ENCODE measurements at places on chromosomes 1 and 21. TPM values are rescaled to one million over a fixed set of nuclear protein-coding genes. Genes with fewer than 3 reads are reported as not detected.

- no peaks in the 10 kb centered on the region for H3K36me3 ChIP-seq
- peaks cover 52% of the 10 kb centered on the region for H3K4me1 ChIP-seq
- no peak for DNase-seq
- H3K4me3 ChIP-seq = no peak overlapping the region
- no peaks in the 10 kb centered on the region for H3K27me3 ChIP-seq
- peak overlapping the region; percentile 72 for H3K27ac ChIP-seq
These were observed 52.0 kb downstream of the TGFBR3 start for GRCh38 chr1:91833946-91834345.

GRCh38 chr1:112012823-112013222 is 23.4 kb upstream of the KCND3 start:
- no peaks in the 10 kb centered on the region for H3K27me3 ChIP-seq
- H3K4me3 ChIP-seq = no peak overlapping the region
- peaks cover 11% of the 10 kb centered on the region for H3K4me1 ChIP-seq
- DNase-seq = no peak
- H3K27ac ChIP-seq = no peak overlapping the region
- no peaks in the 10 kb centered on the region for H3K36me3 ChIP-seq

GRCh38 chr1:197424380-197424779 is 156.3 kb downstream of the CRB1 start:
- no peaks in the 10 kb centered on the region for H3K36me3 ChIP-seq
- no peak overlapping the region for H3K4me3 ChIP-seq
- no peak for DNase-seq
- H3K27ac ChIP-seq = no peak overlapping the region
- H3K27me3 ChIP-seq = no peaks in the 10 kb centered on the region
- H3K4me1 ChIP-seq = no peaks in the 10 kb centered on the region

- no peak overlapping the region for H3K27ac ChIP-seq
- no peak overlapping the region for H3K4me3 ChIP-seq
- H3K4me1 ChIP-seq = no peaks in the 10 kb centered on the region
- H3K36me3 ChIP-seq = no peaks in the 10 kb centered on the region
- H3K27me3 ChIP-seq = no peaks in the 10 kb centered on the region
- DNase-seq = no peak
These were observed 87.9 kb upstream of the SOX13 start for GRCh38 chr1:203985044-203985443.

DNA sequence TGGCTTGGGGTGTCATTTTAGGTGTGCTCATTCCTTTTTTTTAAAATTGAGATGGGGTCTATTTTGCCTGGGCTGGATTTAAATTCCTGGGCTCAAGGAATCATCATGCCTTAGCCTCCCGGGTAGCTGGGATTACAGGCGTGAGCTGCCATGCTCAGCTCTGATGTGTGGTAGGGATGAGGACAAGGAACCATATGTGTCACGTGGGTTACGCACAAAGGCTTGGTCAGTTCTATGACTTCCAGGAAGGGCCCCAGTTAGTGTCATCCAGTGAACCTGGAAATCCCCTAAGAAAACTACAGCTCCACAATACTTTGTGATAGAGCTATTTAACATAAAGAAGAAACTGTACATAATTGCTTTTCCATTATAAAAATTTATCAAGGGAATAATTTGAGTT is 6.7 kb upstream of the METTL25B start:
- DNase-seq = no peak
- H3K4me1 ChIP-seq = no peaks in the 10 kb centered on the region
- H3K27ac ChIP-seq = no peak overlapping the region

DNA sequence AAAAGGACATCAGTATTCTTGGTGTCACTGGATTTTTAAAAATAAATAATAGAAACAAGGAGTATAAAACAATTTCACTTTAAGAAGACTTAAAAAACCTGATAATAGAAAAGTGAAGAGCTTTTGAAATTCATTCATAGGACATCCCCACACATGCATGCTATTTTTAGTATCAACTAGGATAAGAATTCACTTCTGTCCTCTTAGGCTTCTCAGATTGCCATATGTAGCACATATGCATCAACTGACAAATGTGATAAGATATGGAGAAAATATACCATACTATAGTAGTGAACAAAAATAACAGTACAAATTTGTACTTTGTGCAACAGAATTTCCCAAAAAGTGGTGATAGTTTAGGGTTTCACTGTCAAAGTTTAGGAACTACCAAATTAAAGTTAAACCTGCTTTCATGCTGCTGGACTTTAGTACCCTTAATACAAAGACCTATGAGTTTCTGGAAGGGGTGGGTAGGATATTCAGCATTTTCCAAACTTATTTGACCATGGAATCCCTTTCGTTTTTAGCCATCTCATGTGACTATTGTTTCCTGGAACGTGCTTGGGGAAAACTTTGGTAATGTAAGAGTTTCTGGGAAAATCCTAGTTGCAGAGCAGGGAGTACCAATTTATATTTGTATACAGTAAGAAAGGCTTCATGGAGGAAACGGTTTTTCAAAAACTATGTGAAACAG is 19.8 kb downstream of the RPRD2 start:
- no peaks in the 10 kb centered on the region for H3K36me3 ChIP-seq
- no peak for DNase-seq
- H3K27me3 ChIP-seq = no peaks in the 10 kb centered on the region
- H3K4me1 ChIP-seq = peaks cover 30% of the 10 kb centered on the region
- no peak overlapping the region for H3K4me3 ChIP-seq

GRCh38 chr1:77175230-77175844 is 43.9 kb downstream of the PIGK start:
- H3K27ac ChIP-seq = no peak overlapping the region
- no peak overlapping the region for H3K4me3 ChIP-seq
- H3K36me3 ChIP-seq = no peaks in the 10 kb centered on the region

DNA sequence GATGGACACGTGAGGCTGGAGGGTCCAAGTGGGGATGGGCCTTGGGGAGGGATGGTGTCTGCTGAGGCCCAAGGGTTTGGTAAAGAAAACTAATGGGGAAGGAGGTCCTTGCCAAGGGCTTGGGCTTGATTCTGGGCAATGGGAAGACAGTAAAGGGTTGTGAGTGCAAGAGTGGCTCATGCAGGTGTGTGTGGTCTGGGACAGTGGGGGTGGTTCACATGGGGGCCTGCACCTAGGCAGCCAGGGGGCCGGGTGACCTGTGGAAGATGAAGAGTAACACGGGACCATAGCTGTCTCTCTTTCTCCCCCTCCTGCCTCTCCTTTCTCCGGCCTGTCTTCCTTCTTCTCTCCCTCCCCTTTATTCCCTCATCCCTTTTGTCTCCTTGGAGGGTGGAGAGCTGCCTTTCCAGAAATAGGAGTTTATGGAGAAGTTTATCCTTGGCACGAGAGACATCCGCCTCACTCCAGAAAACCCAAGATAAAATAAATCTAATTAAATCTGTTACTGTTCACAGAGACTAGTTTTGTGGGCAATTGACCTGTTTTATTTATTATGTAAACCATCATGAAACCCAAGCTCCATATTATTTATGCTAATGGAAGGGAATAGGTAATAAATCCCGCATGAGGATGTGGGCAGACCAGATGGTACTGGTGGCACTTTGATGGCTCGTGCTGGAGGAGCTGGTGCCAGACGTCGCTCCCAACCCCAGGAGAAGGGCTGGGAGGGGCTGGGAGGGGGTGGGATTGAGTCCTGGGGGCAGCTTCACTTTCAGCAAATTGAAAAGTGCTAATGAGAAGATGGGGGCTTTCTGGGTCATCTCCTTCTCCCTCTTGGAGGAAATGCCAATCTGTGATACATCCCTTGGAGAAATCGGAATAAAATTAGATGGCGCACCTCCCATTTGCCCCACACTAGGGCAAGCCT is 272.9 kb upstream of the CSF3R start:
- H3K4me1 ChIP-seq = no peaks in the 10 kb centered on the region
- H3K27me3 ChIP-seq = no peaks in the 10 kb centered on the region
- no peak for DNase-seq
- no peaks in the 10 kb centered on the region for H3K36me3 ChIP-seq

- DNase-seq = no peak
- no peaks in the 10 kb centered on the region for H3K4me1 ChIP-seq
- no peak overlapping the region for H3K4me3 ChIP-seq
- no peaks in the 10 kb centered on the region for H3K27me3 ChIP-seq
These were observed 7.6 kb upstream of the COL18A1 start for GRCh38 chr21:45397381-45397780.

- no peaks in the 10 kb centered on the region for H3K27me3 ChIP-seq
- no peaks in the 10 kb centered on the region for H3K36me3 ChIP-seq
- H3K4me1 ChIP-seq = no peaks in the 10 kb centered on the region
- H3K27ac ChIP-seq = no peak overlapping the region
- no peak for DNase-seq
These were observed 285.0 kb upstream of the NFIA start for GRCh38 chr1:60797351-60797750.

DNA sequence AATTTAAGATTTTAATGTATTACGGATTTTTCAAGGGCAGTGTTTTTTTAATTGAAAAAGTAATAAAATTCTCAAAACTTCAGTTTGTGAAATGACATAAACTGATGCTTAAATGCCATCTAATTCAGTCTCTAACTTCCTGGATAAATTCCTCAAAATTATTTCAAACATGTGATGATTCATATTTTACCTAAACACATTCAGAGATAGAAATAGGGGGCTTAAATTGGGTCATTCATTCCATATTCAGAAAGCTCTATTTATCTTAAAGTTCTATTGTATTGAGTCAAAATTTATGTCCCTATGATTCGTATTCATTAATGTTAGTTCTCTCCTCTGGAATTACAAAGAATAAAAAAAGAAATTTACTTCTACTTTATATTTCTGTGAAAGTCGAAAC is 713.6 kb upstream of the CHRM3 start:
- no peaks in the 10 kb centered on the region for H3K36me3 ChIP-seq
- no peaks in the 10 kb centered on the region for H3K27me3 ChIP-seq
- H3K4me3 ChIP-seq = no peak overlapping the region
- no peaks in the 10 kb centered on the region for H3K4me1 ChIP-seq
- no peak overlapping the region for H3K27ac ChIP-seq

DNA sequence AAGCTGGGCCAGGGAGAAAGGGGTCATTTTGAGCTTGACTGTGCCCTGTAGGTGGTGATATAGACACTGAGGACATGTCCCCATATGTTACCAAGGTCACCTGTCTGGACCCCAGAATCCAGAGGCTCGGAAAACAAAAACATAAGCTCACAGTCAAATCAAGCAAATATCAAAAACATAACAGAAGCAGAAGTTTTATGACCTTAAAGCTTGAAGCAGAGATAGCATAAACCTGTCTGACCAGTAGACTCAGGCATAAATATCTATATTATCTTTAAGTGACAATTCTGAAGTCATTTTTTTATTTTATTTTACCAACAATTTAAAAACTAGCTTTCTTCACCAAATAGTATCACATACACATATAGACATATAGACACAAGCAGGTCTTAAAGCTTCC is 32.8 kb upstream of the RHOU start:
- H3K36me3 ChIP-seq = no peaks in the 10 kb centered on the region
- H3K4me3 ChIP-seq = no peak overlapping the region
- H3K27me3 ChIP-seq = no peaks in the 10 kb centered on the region

DNA sequence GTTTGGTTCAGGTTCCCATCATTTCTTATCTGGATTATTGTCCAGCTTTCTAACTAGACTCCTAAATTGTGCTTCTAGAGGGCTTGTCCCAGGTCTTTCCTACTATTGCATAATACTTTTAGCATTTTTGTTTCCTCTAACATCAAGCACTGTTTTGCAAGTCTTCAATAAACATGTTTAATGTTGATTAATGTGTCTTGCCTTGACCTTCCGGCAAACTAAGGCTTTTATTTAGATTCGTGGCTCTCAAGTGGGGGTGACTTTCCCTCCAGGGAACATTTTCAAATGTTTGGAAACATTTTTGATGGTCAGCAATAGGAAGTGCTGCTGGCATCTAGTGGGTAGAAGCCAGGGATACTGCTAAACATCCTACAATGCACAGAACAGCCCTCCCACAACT is 90.7 kb downstream of the RPE65 start:
- H3K27ac ChIP-seq = no peak overlapping the region
- H3K4me3 ChIP-seq = no peak overlapping the region

Gene TRIM46
- 0.36 TPM for total RNA-seq

Gene KCNE2
- total RNA-seq = not detected

Gene SELP
- 4.6 TPM for total RNA-seq

Gene GNG12
- 45.6 TPM for total RNA-seq

Gene IL20
- not detected for total RNA-seq

Gene CA6
- total RNA-seq = not detected

Gene PTTG1IP
- 158 TPM for total RNA-seq

All from sigmoid colon (tissue), 7 donors.